ENCODE measurements at places on chromosomes 13 and 19.

- no peak for DNase-seq
Observed at GRCh38 chr13:92804926-92805325, 421.7 kb upstream of the GPC6 start.

DNA sequence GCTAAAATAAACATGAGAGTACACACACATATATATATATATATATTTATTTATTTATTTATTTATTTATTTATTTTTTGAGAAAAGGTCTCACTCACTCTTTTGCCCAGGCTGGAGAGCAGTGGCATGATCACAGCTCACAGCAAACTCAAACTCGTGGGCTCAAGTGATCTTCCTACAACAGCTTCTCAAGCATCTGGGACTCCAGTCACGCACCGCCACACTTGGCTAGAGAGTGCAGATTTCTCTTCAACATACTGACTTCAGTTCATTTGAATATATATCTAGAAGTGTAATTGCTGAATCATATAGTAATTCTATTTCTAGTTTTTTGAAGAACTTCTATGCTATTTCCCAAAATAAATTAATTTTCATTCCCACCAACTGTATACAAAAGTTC is 1711.8 kb downstream of the SLITRK5 start:
- no peak for DNase-seq

DNA sequence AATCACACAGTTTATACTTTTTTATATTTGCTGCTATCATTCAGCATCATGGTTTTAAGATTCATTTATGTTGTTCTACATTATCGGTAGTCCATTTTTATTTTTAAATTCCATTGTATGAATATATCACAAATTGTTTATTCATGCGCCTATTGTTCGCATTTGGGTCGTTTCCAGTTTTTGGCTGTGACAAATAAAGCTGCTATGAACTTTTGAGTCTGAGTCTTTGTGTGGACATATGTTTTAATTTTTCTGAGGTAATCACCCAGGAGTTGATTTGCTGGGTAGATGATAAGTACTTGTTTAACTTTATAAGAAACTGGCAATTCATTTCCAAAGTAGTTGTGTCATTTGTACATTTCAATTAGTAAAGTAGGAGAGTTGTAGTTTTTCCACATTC is 74.2 kb upstream of the CSNK1A1L start:
- DNase-seq = no peak

- no peak for DNase-seq
Observed at GRCh38 chr13:89610881-89611280, 1736.6 kb upstream of the MIR17HG start.

- DNase-seq = no peak
Observed at GRCh38 chr13:75583091-75583490, 33.5 kb downstream of the UCHL3 start.

GRCh38 chr13:110445183-110445582 is 116.3 kb downstream of the RAB20 start:
- no peak for DNase-seq

DNA sequence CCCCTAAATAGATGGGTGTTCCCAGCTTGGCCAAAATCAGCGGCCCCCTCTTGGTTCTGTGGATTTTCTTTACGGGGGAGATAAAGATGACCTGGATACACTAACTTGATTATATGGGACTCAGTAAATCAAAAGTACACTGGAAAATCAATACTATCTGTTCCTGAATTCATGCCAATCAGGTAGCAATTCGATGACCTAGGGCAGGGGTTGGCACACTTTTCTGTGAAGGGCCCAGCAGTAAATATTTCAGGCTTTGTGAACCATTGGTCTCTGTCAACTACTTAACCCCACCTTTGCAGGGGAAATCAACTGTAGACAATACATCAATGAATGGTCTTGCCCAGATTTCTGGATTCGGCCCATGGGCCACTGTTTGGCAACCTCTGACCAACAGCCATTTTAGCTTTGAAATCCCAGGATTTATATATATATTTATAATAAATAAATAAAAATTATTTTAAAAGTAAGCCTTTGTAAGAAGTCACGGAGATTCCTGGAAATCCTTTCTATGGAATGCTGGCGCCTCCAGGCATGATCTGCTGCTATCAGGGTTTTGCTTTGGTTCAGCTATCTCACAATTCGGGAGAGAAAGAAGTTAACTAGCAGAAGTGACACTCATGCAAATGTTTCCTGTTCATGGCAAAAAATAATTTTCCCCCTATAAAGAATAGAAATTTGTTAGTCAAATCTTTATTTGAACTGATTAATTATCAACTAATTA is 32.8 kb downstream of the SLC15A1 start:
- no peak for DNase-seq

DNA sequence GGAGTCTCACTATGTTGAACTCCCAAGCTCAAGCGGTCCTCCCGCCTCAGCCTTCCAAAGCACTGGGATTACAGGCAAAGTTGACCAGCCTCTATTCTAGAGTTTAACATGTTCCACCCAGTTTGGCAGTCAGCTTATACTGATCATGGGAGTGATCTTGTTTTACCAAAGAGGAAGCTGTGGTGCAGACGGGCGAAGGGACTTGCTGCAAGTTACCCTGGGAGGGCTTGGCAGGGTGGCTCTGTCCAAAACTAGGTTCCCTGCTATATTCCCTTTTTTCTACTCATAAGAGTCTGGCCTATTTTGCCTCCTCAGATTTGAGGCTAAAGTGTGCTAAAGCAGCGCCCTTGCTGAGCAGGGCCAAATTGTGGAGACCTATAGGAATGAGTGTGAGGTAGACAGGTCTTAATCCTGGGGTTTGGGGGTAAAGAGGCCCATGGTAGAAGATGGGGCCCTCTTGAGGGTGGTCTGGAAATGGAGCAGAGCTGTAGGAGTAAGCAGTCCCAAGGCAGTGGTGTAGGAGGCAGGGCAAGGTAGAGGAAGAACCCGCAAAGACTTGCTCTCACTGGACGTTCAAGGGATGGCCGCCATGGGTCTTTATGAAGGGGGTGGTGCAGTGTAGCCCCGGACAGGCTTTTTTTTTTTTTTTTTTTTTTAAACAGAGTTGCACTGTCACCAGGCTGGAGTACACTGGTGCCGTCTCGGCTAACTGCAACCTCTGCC is 3.3 kb downstream of the RPS19 start:
- no peak for DNase-seq

GRCh38 chr13:112859817-112860190 is 109.2 kb upstream of the MCF2L start:
- DNase-seq = no peak

DNA sequence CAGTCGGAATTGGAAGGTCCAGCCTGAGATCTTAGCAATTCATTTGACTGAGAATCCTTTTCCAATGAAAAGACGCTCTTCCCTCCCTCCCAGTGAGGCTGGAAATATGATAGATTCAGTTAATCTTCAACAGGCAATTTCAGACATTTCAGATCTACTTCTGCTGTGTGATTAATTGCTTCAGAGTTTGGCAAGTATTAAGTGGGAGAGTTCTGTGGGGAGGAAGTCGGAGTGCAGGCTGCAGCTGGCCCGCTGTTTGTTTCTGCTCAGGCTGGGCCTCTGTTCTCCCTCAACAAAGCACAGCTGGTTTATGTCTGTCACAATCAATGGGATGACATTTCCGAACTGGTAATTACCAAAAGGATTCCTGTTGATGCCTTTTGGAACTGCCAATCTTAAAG is 178.2 kb downstream of the NDFIP2 start:
- no peak for DNase-seq

GRCh38 chr19:34345947-34346351 is 19.0 kb upstream of the GPI start:
- DNase-seq = peak; percentile 60
